ENCODE measurements at places on chromosomes 5 and 9.

DNA sequence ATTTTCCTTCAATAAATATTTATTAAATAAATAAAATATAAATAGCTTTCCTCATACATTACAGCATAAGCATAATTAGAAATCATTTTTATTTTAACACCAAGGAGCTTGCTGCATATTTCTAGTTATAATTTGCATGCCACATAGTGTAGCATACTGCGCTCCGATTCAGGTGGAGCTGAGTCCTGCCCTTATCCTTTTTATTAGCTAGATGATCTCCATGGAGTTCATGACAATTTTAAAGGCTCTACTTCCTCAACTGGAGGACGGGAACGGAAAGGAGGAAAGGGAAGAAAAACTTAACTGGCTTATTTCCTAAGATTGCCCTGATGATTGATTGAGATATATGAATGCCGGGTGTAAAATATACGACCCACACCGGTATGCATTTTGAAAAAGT lies 385.2 kb downstream of the PLK2 start:
- no peak for DNase-seq

GRCh38 chr9:33995449-33995848 lies 53.2 kb downstream of the UBAP2 start:
- DNase-seq, result no peak

DNA sequence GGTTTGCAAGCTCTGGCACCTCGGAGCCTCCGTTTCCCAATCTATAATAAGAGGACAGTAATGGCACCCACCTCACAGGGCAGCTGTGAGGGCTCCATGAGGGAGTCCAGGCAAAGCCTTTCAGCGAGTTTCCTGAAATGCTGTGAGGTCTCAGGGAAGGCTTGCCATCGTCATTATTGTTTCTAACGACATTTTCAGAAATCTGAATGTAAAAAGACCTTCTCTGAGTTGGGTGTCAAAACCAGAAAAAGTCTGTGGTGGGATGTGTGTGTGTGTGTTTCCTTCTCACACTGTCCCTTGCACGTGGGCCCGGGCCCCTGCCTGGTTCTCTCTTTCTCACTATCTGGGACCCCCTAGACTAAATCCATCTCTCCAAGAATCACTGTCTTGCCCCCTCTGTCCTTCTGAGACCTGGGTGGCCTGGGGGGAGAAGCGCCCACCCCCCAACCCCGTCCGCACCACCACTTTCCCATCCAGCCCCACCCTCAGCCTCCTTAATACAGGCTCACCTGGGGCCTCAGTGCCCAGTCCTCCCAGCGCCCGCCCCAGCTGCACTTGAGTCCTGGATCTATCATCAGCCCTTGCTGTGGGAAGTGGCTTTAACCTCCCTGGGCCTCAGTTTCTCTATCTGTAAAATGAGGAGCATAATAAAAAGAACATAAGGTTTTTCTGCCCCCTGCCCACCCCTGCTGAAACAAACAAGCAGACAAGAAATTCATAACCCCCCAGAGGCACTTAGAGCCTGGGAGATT lies 180.3 kb downstream of the C9orf50 start:
- no peak for DNase-seq

DNA sequence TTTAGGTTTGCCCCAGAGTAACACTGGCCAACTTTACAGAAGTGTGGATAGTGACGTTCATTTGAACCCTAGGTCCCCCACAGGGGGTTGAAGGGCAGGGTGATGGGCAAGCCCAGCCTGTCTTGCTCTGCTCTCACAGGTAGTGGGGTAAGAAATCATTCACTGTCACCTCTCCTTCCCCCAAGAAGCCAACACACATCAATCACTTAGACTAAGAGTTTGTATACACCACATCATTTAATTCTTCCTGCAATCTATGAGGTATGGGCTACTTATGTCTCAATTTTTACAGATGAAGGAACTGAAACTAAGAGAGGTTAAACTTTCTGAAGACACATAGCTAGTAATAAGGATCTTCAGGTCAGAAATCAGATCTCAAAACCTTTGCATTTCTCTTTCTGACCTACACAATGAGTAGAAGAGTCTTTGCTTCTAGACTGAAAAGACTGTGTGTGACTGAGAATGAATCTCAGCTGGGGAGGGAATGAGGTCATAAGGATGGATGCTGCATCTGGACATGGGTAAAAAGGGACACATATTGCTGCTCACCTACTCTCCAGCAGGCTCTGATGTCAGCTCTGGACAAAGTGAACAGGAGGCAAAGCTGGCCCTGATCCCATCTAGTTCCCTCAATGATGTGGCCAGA lies 81.0 kb upstream of the EQTN start:
- no peak for DNase-seq

DNA sequence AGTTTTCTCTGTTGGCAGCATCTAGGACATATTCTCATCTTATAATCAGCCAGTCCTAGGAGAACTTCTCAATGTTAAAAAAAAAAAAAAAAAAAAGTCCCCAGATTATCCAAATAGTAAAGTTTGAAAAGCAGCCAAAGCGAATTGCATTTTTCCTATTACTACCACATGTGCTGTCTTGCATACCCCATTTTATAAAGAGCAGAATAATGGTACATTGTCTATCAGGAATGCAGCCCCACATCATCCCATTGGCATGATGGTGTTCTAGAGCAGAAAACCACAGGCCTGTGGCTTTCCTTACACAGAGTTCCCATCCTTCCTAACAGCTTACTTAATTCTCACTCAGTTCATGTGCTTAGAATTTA lies 381.6 kb downstream of the TMEM38B start:
- no peak for DNase-seq

- DNase-seq, result no peak
Observed at GRCh38 chr9:95155220-95155619, 162.3 kb downstream of the FANCC start.

DNA sequence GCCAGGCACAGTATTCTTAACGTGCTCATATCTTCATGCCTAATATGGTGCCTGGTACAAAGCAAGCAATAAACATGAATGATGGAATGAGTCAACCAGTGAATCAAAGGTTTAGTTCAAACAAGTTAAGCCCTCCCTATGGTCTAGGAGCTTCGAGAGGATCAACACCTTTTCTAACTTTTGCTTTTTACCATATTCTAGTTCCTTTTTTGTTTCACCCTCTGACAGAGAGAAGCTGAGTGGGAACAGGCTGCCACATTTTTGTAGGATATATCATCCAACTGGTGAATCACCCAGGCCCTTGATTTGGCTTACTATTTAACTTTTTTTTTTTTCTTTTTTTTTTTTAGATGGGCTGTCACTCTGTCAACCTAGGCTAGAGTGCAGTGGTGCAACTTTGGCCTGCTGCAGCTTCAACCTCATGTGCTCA lies 39.3 kb upstream of the TNC start:
- no peak for DNase-seq

DNA sequence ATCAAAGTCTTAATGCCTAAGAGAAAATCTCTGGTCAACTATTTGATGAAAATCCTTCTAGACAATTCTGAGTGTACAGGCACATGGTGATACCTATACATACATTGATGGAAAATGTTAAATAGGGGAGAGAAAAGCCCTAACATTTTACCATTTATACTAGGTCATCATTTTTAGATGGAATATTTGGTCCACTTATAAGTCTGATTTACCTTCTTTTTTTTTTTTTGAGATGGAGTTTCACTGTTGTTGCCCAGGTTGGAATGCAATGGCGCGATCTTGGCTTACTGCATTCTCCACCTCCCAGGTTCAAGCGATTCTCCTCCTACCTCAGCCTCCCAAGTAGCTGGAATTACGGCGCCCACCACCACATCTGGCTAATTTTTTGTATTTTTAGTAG lies 81.7 kb downstream of the FCHO2 start:
- DNase-seq, result no peak

GRCh38 chr9:18253950-18254349 lies 220.0 kb upstream of the ADAMTSL1 start:
- no peak for DNase-seq

GRCh38 chr9:114928136-114928535 lies 2.3 kb downstream of the TNFSF8 start:
- DNase-seq, result no peak

GRCh38 chr5:83414601-83415000 lies 56.9 kb upstream of the VCAN start:
- no peak for DNase-seq

DNA sequence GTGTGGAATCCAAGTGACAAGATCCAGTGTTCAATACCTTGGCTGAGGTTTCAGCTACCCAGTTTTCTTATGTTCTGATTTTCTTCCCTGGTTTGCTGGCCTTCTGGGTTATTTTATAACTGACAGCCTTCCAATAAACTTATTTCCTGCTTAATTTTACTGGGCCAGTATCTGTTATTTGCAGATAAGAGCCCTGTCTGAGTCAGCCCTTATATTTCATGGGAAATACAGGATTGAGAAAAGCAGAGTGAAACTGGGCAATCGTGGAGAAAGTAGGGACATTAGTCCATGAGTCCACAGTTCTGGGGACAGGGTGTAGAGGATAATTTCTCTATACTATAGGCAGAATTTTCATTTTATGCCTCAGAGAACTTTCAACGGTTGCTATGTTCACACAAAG lies 32.3 kb downstream of the TMEM167A start:
- no peak for DNase-seq

- no peak for DNase-seq
Observed at GRCh38 chr5:83764101-83764500, 43.4 kb upstream of the HAPLN1 start.

DNA sequence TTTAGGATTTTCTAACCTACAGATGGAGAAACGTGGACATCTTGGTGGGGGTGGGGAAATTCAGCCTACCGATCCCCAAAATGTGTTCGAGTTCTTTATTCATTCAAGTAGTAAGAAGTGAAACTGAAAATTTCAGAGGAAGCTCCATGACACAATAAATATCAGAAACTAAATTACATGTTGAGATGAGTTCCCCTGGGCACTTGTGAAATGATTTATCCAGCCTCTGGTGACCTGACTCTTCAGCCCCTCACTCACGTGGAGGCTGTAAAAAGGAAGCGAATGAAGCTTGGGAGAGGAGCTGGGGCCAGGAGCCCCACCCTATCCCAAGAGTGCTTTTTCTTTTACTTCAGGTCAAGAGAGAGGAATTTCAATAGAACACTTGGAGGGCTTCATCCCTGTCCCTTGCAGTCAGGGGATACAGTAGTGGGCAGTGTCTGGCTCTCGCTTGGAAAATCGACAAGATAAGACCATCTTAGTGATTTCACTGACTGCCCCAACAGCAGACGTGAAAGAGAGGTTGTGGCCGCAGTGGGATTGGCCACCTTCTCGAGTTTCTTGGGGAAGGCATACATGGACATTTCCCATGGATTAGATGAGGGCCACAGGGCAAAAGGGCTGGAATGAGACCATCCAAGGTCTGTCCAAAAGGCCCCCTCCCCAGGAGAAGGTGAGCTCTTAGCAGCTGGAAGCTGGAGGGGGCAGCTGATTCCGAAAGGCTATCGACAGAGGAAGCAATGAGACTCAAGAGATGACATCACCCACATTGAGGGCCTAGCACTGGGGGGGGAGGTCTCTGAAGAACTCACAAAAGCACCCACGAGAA lies 76.8 kb upstream of the SH3PXD2B start:
- DNase-seq, result no peak

DNA sequence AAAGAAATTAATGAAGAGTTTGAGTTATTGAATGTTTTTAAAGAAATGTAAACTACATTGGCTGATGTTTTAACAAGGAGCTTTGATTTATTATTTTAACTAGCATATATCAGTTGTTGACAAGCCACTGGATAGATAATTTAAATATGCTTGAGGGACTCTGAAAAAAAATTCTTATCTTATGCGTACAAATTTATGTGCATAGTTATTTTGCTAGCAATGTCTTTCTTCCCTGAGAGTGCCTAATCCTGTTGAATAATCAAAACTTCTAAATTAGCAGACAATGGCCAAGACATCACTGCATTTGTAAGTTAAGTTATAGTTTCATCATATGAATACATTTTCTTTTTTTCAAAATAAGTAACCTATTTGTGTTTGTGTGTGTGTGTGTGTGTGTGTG lies 342.3 kb downstream of the MED10 start:
- DNase-seq, result no peak

- DNase-seq, result no peak
Observed at GRCh38 chr5:83494087-83494620, 22.6 kb downstream of the VCAN start.

GRCh38 chr9:37534901-37535300 lies 41.3 kb downstream of the FBXO10 start:
- DNase-seq, result no peak

DNA sequence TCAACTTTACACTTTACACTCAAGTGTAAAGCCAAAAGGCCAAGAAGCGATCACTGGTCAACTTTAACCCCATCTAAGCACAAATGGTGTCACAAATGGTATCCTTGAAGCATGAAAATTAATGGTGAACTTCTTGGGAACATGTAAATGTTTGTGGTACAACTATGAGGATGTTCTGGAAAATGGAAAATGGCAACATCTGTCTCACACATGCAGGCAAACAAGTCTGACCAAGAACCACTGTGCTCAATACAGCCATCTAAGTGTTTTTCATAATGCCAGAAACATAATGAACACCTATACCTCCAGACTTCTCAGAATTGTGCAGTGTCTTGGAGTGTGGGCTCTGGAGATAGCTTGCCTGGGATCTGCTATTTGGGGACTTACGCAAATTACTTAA lies 171.0 kb downstream of the GLIS3 start:
- DNase-seq, result no peak

DNA sequence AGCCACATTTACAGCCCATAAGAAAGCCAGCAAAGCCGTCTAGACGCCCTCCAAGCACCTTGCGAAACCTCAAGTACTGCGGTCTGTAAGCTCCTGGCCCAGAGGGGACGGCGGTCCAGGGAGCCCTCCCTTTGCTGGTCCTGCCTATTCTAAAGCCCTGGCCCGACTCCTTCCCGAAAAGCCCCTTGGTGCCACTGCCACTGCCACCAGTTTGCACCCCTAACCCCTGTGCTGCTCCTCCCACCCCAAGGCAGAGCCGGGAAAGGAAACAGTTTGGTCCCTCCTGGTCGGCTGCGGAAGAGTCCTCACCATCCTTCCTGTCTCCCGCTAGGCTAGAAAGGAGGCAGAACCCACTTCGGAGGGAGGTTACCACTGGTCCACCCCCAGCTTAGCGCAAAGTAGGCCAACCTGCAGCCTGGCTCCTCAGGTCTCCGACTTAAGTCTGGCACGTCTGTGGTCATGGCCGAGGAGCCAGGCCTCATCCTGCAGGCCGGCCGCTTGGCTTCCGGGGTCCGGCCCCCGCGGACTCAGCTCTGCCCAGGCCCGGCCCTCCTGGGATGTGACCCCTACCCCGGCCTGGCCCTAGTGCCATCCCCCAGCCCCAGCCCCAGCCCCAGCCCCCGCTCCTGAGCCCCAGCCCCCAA lies 916 bp downstream of the TOR1A start:
- no peak for DNase-seq

DNA sequence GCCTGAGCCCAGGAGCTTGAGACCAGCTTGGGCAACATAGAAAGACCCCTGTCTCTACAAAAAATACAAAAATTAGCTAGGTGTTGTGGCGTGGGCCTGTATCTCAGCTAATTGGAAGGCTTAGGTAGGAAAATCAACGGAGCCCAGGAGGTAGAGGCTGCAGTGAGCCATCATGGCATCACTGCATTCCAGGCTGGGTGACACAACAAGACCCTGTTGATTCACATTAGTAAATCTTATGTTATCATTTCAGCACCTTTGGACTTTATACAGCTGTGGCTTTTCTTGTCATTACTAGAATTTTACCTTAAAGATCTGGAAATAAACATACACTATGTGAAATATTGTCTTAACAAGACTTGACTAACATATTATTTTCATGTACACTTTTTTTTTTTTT lies 185.0 kb downstream of the ZNF608 start:
- DNase-seq, result no peak

- no peak for DNase-seq
Observed at GRCh38 chr5:58259685-58260152, 200.2 kb downstream of the PLK2 start.

All from right lung (tissue), 10 donors.